ENCODE measurements at places on chromosomes 2 and 18. TPM values are rescaled to one million over a fixed set of nuclear protein-coding genes. Genes with fewer than 3 reads are reported as not detected.

DNA sequence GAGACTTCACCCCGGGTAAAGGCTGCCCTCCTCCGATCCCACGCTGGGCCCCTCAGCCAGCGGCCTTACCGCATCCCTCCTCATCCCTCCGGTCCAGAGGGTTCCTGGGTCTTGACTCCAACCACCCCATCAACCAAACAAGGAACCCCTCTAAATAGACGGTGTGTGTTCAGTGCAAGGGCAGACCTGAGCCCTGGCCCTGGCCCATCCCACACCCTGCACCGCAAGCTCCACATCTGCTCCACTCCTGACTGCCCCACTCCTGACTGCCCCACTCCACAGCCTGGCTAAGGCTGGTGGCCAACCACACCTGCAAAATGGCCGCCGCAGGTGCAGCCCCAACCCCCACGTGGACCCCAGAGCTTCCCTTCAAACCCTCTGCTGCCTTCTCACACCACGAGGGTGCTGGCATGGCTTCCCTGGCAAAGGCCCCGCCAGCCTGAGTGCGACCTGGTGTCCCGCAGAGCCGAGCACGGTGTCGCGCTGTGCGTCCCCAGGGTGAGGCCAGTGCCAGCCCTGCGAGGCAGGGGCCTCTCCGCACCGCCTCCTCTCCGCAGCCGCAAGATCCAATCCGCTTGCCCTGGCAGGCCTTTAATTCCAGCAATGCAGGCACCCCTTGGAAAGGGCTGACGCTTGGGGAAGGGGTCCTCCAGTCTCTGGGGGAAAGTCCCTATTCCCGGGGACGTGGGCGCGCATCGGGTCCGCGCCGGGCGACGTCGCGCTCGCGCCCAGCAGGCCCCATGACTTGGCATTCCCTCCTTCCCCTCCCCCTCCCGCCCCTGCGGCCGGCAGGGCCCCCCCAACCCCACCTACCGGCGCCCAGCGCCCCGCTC, 1.5 kb downstream of the KIF1A start:
- DNase-seq = no peak

TACR1 gene
- total RNA-seq = 0.11 TPM

DNA sequence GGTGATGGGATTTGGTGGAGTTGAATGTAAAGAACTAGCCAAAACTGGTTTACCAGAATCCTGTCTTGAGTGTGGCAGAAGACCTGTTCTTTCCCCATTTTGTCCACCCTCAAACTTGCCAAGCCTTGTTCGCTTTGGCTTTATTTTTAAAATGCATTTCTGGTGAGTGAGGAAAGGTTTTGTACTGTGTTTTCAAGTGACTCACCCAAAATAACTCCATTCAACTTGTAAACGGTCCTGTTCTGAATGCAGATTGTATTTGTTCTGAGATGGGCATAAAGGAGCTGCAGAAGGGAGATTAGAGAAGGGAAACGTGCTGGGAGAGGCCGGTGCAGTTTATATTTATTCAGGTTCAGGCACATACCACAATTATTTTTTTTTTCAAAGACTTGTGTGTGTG, 5.3 kb upstream of the ITPRID2 start:
- no peak for DNase-seq

DNA sequence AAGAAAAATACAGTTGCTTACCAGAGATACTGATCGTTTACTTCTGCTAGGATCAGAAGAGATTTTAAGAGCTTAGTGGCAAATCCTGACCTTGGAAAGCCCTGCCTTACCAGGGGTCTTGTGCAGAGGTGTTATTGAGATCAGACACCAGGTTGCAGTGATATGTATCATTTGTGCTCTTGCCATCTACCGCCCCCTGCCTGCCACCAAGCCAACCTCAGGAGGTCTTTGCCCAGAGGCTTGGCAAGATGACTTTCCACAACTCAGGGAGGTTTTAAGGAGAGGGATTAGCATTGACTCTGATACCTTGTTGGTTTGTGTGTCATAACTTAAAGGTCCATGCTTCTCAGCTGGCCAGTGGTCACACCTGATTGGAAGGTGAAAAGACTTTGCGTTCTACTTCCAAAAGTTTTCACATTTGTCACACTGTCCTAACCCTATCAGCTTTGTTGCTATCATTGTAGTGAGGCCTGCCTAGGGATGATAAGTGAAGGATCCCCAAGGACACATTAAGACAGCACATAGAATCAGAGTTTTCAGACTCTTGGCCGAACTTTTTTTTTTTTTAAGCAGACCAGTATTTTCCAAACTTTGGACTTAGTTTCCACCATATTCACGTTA, 46.2 kb upstream of the MGAT5 start:
- DNase-seq = peak; percentile 62

DNA sequence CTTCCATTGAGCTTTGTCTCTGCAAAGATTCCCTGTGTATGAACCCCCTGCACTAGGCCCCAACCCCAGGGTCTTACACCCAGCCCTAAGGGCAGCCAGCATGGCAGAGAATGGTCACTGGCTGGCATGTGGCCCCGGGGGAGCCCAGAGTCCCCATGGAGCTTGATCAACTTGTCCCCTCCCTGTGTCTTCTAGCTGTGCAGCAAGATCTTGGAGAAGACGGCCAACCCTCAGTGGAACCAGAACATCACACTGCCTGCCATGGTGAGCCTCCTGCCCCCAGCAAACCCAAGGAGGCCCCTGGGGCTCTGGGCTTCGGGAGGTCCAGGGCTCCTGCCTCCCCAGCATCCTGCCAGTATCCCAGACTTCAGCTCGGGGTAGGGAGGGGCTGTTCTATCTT, 81.5 kb downstream of the DYSF start:
- DNase-seq = no peak

GRCh38 chr18:13587937-13588336, 138.4 kb downstream of the FAM210A start:
- no peak for DNase-seq
